ENCODE measurements at places on chromosomes 4 and X.

GRCh38 chr4:40388239-40388638 is 53.1 kb downstream of the CHRNA9 start:
- DNase-seq = no peak

DNA sequence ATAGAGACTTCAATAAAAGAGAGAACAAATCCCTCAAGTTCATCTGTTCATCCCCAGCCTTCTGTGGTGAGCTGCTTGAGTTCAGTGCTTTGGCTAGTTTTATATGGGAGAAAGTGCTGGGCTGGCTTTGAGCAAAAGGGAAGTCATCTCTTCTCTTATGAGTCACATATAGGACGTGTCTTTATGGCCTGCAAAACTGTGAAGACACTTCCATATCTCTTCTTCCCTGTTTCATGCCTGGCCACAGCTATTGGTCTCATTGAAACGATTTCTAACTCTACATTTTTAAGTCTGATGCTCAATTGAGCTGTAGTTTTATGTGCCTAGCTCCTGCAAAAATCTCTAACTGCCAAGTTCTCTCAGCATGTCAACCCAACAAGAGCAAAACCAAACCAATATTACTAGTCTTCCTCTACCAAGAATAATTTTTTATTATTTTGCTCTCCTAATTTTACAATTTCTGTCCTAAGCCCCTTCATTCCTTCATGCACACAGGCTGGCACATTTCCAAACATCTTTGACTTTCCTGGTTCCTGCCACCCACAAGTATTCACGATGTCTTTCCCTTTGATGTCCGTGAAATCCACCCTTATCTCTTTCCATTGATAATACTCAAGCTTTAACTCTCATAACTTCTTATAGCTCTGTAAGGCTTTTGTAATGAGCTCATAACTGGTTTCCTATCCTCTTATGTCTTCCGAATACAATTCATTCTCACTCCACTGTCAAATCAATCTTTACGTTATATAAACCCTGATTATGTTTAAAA is 165.3 kb downstream of the BTC start:
- DNase-seq = no peak

- no peak for DNase-seq
Observed at GRCh38 chr4:55074386-55074785, 51.0 kb downstream of the KDR start.

- DNase-seq = no peak
Observed at GRCh38 chr4:87716371-87717265, 66.5 kb downstream of the DMP1 start.

All from stimulated activated naive CD4-positive, alpha-beta T cell treated with Interleukin-2 at 50 U/mL for 16 hours (primary cell).